ENCODE measurements at places on chromosomes 13 and 19. TPM values are rescaled to one million over a fixed set of nuclear protein-coding genes. Genes with fewer than 3 reads are reported as not detected.

CYP4F2 gene
- total RNA-seq = not detected

MAB21L1 gene
- total RNA-seq = not detected

FGF21 gene
- not detected for total RNA-seq

PTH2 gene
- not detected for total RNA-seq

ZNF726 gene
- total RNA-seq = 10.7 TPM

TNFSF13B gene
- 3.4 TPM for total RNA-seq

IL4I1 gene
- total RNA-seq = 51.5 TPM

MTUS2 gene
- total RNA-seq = not detected

ATCAY gene
- total RNA-seq = not detected

- DNase-seq = no peak
Measured at GRCh38 chr13:20274466-20274865, 42.3 kb upstream of the GJB6 start.

DNA sequence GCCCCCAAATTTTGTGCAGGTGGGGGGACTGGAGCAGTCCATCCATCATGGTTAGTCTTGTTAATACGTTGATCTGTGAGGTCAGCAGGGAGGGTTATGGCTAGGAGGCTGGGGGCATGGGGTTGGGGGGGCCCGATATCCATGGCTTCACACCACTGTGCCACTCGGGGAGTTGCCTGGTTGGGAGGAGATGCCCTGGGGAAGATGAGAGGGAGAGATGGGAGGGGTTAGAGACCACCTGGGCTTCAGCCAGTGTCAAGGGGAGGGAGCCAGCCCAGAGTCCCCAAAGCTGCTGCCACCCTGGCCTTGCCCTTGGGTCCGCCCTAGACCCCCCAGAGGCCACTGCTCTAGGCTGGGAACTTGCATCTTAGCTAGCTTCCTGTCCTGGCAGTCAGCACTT lies 1.8 kb upstream of the DMPK start:
- no peak for DNase-seq

GRCh38 chr13:110458594-110459365 lies 102.7 kb downstream of the RAB20 start:
- no peak for DNase-seq

DNA sequence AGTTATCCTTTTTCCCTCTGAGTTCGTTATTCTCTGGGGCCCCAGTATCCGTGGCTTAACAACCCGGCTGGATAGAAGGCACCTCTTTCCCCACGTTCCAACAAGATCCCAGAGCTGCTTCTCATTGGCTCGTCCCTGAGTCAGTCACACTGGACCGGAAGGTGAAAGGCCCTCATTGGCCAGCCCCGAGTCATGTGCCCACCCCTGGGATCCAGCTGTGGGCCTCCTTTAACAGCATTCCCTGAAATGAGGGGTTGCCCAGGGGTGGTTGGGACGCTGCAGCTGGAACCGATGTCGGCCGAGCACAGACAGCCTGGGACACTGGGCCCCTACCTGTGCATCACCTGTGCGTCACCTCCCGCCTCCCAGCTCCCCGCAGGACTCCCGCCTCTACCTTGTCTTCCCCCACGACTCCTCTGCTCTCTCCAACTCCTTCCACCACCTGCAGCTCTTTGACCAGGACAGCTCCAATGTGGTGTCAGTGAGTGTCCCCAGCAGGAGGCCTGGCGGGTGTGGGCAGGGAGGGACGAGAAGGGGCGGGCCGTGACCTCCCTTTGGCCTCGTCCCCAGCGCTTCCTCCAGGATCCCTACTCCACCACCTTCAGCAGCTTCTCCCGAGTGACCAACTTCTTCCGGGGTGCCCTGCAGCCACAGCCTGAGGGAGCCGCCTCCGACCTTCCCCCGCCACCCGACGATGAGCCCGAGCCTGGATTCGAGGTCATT lies 4.3 kb downstream of the TBC1D17 start:
- no peak for DNase-seq

GRCh38 chr19:51064534-51065220 lies at the start of gene KLK13:
Gene KLK13 (minus strand): TSS chr19:51065092. CDS start chr19:51065067, 25 bp downstream.
- DNase-seq = no peak

GRCh38 chr13:32153056-32153455 lies 121.5 kb downstream of the FRY start:
- DNase-seq = no peak

- no peak for DNase-seq
Measured at GRCh38 chr19:7982103-7982502, 23.3 kb downstream of the ELAVL1 start.

- DNase-seq = no peak
Measured at GRCh38 chr13:52808842-52809219, 39.6 kb downstream of the PCDH8 start.

GRCh38 chr13:40109351-40109844 lies 453.9 kb downstream of the COG6 start:
- DNase-seq = no peak

DNA sequence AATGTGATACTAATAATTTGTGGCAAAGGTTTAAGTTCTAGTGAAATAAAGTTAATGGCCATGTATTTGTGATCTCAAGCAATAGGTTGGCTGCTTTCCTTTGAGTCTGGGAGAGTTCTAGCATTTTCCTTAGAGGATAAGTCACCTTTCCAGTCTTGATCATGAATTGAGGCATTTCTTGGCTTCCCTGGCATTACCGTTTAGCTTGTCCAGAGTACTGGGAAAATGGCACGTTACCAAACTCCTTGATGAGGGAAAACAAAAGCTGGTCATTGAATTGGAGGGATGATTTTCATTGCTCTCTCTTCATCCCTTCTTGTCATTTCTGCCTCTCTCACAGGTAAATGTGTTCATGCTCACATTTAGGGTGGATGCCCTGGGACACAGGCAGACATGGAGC lies 34.0 kb upstream of the SPRY2 start:
- no peak for DNase-seq

- DNase-seq = no peak
Measured at GRCh38 chr13:74910415-74910814, 571.6 kb downstream of the TBC1D4 start.

- DNase-seq = no peak
Measured at GRCh38 chr19:16051254-16052025, 24.9 kb upstream of the TPM4 start.

- DNase-seq = no peak
Measured at GRCh38 chr13:31166591-31166990, 4.9 kb upstream of the HSPH1 start.

- no peak for DNase-seq
Measured at GRCh38 chr13:113554333-113554700, 30.2 kb upstream of the TFDP1 start.

GRCh38 chr19:38793177-38793576 lies 4.2 kb downstream of the LGALS7B start:
- no peak for DNase-seq

GRCh38 chr13:43698009-43698408 lies 88.8 kb downstream of the ENOX1 start:
- DNase-seq = no peak

GRCh38 chr19:13918726-13919411 lies 12.9 kb downstream of the CC2D1A start:
- no peak for DNase-seq

GRCh38 chr13:112342841-112343361 lies 33.3 kb upstream of the SPACA7 start:
- DNase-seq = no peak

- no peak for DNase-seq
Measured at GRCh38 chr13:24276861-24277260, 32.5 kb upstream of the C1QTNF9 start.

DNA sequence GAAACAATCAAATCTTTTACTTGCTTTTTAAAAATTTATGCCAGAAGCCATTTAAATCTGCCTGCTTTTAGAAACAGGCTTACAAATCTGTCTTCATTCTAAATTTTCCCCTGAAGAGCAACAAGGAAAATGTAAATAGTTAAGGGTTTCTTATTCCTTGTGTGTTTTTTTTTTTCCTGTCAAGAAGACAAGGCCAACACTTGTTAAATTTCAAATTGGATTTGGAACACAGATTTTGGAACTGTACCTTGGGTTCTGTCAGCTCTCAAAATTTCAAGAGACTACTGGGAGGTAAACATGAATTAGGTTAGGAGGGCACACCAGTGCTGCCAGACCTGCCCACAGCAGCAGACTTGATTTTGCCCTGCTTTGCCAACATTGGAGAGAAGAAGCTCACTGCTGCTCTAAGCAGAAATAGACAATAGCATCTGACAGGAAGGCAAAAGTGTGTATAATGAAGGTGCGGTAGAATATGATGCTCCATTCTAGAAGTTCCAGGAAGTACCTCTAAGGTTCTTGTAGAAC lies 121.7 kb downstream of the NHLRC3 start:
- DNase-seq = no peak

- DNase-seq = no peak
Measured at GRCh38 chr19:44592451-44592890, 20.9 kb upstream of the IGSF23 start.

DNA sequence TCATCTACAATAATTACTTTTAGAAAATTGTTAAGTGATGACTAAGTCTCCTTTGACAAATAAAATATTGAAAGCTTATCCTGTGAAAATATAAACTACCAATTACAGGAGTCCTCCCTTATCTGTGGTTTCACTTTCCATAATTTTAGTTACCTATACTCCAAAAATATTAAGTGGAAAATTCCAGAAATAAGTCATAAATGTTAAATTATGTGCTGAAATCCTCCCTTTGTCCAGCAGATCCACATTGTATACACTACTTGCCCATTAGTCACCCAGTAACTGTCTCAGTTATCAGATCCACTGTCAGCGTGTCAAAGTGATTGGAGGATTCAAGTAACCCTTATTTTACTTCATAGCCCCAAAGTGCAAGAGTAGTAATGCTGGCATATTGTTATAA lies 98.1 kb downstream of the SERP2 start:
- no peak for DNase-seq

DNA sequence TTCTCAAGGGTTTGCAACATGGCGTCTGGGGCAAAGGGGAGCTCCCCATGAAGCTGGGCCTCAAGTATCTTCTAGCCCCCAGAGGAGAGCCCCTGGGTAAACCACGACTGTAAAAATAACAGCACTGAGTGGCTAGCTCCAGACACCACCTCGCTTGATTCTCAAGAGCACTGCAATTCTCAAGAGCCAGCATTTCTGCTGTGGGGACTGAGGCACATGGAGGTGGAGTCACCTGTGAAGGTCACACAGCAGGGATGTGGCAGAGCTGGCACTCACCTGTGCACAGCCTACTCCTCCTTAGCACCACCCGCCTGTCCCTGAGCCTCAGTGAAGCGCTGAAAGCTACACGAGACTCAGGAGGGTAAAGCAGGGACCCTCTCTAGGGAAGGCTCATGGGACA lies 20.7 kb upstream of the CCNP start:
- DNase-seq = no peak

DNA sequence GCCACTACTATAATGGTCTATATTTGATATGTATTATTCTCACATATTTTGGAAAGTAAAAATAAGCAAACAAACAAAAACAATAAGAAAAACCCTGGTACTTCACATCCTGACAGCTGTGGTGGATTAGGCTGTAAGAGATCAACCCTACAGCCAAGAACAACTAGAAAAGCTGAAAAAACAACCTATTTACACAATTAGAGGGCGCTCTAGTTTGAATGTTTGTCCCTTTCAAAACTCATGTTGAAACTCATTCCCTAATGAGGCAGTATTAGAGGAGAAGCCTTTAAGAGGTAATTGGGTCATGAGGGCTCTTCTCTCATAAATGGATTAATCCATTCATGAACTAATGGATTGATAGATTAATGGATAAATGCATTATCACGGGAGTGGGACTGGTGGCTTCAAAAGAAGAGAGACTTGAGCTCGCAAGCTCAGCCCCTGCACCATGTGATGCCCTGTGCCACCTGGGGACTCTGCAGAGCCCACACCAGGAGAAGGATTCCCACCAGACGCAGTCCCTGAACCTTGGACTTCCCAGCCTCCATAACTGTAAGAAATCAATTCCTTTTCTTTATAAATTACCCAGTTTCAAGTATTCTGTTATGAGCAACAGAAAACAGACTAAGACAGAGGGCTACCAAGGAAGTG lies 733.9 kb upstream of the ARGLU1 start:
- no peak for DNase-seq
